ENCODE measurements at places on chromosomes 7 and 10. TPM values are rescaled to one million over a fixed set of nuclear protein-coding genes. Genes with fewer than 3 reads are reported as not detected.

Gene ZNF239
- total RNA-seq, result 1.5 TPM

DNA sequence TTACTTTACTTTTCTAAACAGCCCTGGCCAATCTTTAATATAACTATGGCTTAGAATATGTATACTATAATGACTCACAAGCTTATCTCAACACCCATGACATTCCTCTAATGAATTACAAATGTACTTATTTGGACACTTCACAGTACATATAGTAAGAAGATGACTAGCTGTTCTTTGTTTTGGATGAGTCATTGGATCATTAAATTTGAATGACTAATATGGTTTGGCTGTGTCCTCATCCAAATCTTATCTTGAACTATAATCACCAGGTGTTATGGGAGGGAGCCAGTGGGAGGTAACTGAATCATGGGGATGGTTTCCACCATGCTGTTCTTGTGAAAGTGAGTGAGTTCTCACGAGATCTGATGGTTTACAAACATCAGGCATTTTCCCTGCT, 807.5 kb upstream of the SORCS1 start:
- no peak for DNase-seq

DNA sequence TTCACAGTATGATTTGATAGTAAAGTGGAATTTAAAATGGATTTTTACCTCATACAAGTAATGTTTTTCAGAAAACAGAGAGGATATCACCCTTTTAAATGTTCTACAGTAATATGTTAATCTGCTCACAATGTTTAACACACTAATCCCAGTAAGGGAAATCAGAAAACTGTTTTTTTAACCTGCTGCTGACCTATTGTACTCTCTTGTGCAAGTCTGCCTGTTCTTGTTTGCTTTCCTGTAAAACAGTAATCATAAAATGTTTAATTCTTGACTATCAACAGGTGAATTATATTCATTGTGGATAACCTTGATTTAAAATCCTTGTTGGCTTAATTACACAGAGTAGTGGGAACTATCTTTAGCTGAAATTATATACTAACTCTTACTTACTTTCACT, 126.4 kb downstream of the GNAT3 start:
- no peak for DNase-seq

GRCh38 chr10:13608246-13608853, 21.6 kb downstream of the PRPF18 start:
- no peak for DNase-seq

GRCh38 chr10:22022257-22023032, 18.9 kb upstream of the DNAJC1 start:
- peak; percentile 21 for DNase-seq
